CD4-positive, CD25-positive, alpha-beta regulatory T cell (primary cell): ENCODE measurements at places on chromosomes 7 and 10. TPM values are rescaled to one million over a fixed set of nuclear protein-coding genes. Genes with fewer than 3 reads are reported as not detected.

DNA sequence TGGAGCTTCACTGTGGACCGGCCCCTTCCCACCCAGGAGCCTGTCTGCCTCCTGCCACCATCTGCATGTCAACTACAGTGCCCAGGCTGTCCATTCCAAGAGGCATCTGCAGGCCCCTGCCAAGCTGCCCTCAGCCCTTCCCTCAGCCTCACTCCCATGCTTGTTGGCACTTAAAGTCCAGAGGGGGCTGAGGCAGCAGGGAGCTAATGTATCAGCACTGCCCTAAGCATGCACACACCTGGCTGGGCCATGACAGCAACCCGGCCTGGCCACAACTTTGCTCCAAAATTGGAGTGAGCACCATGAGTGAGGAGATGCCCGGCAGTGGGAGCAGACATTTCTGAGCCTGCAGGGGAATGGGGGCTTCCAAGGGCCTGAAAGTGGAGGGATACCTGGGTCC is 417.5 kb upstream of the GRM3 start:
- H3K4me1 ChIP-seq: no peaks in the 10 kb centered on the region
- no peak overlapping the region for H3K4me3 ChIP-seq
- DNase-seq: no peak
- H3K27me3 ChIP-seq: no peaks in the 10 kb centered on the region
- H3K36me3 ChIP-seq: no peaks in the 10 kb centered on the region

AKR1C1 gene
- 1.4 TPM for total RNA-seq

DNA sequence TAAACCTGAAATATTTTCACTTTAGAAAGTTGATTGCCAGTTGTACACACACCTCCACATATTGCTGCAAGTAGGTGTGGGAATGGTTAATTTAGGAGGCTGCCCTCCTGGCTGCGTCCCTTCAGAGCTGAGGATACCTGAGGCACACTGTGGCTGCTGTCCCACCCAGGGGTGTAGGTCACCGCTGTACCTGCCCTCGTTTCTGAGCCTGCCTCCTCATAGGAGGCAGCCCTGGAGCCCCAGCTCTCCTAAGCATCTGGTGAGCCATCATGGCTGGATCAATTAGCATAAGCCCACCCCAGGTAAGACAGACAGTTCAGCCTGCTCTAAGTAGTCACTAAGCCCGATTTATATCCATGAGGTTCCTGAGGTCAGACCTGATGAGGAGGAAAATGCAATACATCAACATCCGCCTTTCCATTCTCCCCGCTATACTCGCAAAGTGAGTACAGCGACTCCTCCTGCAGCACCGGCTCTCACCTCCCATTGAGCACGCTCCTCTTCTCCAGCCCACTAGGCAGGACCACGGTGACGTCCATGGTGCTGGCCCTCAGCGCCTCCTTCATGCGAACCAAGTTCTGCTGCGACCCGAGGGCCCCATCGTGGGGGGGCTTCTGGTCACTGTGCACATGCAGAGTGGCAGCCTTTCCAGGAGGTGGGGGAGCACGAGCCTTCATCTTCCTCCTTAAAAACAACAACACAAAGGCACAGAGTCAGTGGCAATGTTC is 97.2 kb downstream of the COBL start:
- no peaks in the 10 kb centered on the region for H3K36me3 ChIP-seq
- H3K27me3 ChIP-seq: no peaks in the 10 kb centered on the region
- H3K4me1 ChIP-seq: no peaks in the 10 kb centered on the region
- no peak overlapping the region for H3K27ac ChIP-seq
- H3K4me3 ChIP-seq: no peak overlapping the region

DNA sequence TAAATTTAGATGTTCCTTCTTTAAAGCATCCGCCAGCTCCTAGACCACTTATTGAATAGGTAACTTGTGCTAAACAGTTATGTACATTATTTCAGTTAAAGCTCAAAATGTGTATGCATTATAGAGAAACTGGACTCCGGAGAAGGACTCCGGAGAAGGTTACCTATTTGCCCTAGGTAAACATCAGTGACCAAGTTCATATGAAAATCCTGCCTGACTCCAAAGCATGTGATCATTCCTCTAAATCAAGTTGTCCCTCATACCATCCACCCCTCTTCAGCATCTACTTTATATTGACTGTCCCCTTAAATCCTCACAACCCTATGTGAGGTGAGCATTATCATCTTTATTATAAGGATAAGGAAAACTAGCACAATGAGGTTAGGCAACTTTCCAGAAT is 147.5 kb downstream of the SRPK2 start:
- no peaks in the 10 kb centered on the region for H3K27me3 ChIP-seq
- no peak overlapping the region for H3K4me3 ChIP-seq
- DNase-seq: no peak
- peaks cover 9% of the 10 kb centered on the region for H3K4me1 ChIP-seq
- H3K36me3 ChIP-seq: no peaks in the 10 kb centered on the region
